ENCODE measurements at places on chromosomes 16 and 17. TPM values are rescaled to one million over a fixed set of nuclear protein-coding genes. Genes with fewer than 3 reads are reported as not detected.

ATP2A3 gene
- total RNA-seq, result 0.09 TPM

TSPAN10 gene
- 0.43 TPM for total RNA-seq

CCDC40 gene
- total RNA-seq, result 2.3 TPM

C17orf75 gene
- 23.8 TPM for total RNA-seq

TMEM170A gene
- 45.2 TPM for total RNA-seq
